ENCODE measurements at places on chromosomes 16 and 17.
A peak's percentile ranks its signal among the peaks of the same experiment; 100 is the strongest.

DNA sequence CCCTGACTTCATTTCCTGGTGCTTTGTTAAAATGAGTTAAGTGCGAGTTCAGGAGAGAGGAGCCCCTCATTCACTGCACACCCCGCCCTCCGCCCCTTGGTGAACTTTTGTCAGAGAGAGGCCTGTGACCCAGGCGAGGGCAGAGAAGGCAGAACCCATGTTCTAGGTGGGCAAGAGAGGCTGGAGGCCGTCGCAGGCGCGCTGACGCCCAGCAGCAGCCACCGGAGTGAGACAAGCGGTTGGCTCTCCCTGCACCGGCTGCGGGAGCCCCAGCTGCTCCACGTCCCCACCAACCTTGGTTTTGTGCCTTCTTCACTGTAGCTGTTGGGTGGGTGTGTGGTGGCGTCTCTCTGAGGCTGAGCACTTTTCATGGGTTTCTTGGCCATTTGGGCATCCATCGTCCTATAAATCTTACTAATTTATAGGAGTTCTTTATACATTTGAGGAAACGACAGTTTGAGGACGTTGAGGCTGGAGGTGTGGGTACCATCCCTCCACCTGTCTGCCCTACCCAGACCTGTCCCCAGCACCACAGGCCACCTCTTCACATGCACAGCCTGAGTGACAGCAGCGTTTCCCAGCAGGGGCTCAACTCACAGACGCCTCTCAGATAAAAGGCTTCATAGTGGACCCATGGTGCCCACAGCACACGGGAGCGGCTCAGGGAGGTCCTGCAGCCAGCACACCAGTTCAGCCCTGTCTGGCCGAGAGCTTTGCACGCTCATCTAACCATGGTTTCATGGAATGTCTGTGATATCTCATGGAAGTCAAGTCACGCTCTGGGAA, 45.2 kb upstream of the CBFA2T3 start:
- H3K4me1 ChIP-seq: peaks cover 25% of the 10 kb centered on the region
- no peak for DNase-seq
- no peak overlapping the region for H3K27ac ChIP-seq
- H3K36me3 ChIP-seq: peaks cover 9% of the 10 kb centered on the region
- no peaks in the 10 kb centered on the region for H3K27me3 ChIP-seq
- no peak overlapping the region for H3K4me3 ChIP-seq

DNA sequence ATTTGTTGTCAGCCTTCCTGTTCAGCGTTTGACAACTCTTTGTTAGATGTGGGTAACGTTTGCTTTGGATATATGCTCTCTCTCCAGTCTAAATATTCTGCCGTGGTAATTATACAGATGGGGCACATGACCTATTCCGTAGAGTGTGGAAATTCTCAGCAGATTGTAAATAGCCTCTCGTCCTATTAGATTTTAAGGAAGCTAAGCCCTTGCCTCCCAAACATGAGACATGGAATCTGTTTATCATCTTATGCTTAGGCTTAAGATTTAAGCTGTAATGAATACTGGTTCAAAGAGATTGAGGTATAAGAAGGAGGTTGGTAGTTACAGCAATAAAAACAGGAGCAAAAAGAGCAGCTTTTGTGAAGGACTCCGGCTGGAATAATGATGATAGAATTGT, 87.4 kb downstream of the RBFOX1 start:
- DNase-seq: no peak
- no peaks in the 10 kb centered on the region for H3K4me1 ChIP-seq
- H3K4me3 ChIP-seq: no peak overlapping the region
- H3K36me3 ChIP-seq: no peaks in the 10 kb centered on the region
- no peaks in the 10 kb centered on the region for H3K27me3 ChIP-seq

GRCh38 chr16:35868630-35869029, 2409.2 kb downstream of the TP53TG3F start:
- no peaks in the 10 kb centered on the region for H3K36me3 ChIP-seq
- DNase-seq: no peak
- no peaks in the 10 kb centered on the region for H3K27me3 ChIP-seq

DNA sequence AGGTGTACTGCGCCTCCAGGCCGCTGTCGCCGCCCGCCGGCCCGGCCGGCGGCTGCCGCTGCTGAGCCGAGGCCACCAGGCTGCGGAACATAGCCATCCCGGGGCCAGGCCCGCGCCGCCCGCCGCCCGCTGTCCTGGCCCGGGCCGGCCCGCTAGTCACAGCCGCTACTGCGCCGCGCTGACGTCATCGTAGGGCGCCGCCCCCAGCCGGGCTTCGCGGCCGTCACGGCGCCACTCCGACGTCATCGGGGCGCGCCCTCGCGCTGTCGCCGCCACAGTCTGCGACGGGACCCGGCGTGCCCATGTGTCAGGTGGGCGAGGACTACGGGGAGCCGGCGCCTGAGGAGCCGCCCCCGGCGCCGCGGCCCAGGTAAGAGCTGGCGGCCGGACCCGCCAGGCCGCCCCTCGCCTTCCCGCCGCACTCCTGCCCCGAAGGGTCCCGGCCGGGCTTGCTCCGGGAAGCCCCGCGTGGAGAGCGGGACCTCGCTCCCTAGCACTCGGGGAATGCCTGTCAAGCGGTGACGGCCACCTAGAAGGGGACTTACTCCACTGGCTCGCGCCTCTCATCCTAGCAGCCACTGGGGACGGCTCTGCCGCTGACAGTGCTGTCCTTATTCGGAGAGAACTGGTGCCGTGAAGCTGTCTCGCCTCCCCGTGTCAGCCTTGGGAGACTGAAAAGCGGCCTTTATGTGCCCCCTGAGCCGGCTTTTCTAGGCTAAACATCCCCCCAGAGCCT, at the start of the genes CTU2 and RNF166:
Gene CTU2 (plus strand): TSS at position 275 of the 736 bp plus-strand sequence. CDS start 28 bp downstream, at position 303.
Gene RNF166 (minus strand): TSS at position 180 of the 736 bp plus-strand sequence. CDS start 83 bp downstream, at position 97.
- peak; percentile 89 for DNase-seq
- H3K36me3 ChIP-seq: peaks cover 7% of the 10 kb centered on the region
- no peaks in the 10 kb centered on the region for H3K27me3 ChIP-seq
- peak within 1 kb of the TSS; percentile 87 for H3K4me3 ChIP-seq
- H3K4me1 ChIP-seq: peaks cover 41% of the 10 kb centered on the region

GRCh38 chr16:11108466-11108805, 147.6 kb downstream of the SOCS1 start:
- H3K36me3 ChIP-seq: peaks cover 65% of the 10 kb centered on the region
- H3K4me3 ChIP-seq: no peak overlapping the region
- no peaks in the 10 kb centered on the region for H3K27me3 ChIP-seq
- H3K4me1 ChIP-seq: peaks cover 74% of the 10 kb centered on the region

DNA sequence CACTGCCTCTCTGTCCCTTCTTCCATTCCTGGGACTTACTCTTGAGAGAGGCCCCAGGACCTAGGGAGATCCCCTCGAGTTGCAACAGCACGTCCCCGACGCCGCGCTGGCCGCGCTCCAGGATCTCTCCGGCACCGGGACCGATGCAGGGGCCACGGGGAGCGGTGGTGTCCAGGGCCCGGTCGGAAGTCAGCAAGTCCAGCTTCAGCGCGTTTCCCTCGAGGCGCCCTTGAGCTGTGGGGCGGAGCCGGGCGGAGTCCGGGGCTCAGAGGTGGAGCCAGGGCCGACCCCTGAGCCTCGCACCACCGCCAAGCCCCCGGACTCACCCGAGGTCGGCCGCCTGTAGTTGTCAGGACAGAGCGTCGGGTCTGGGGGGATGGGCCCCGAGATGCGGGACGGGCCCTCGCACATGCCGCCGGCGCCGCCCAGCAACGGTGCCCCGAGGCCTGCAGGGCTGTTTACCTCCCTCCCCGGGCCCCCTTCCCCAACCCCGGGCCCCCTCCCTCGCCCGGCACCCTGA, 458 bp downstream of the ENKD1 start:
- H3K27me3 ChIP-seq: no peaks in the 10 kb centered on the region
- DNase-seq: no peak
- no peaks in the 10 kb centered on the region for H3K36me3 ChIP-seq
- no peak overlapping the region for H3K27ac ChIP-seq
- H3K4me1 ChIP-seq: peaks cover 15% of the 10 kb centered on the region

- no peaks in the 10 kb centered on the region for H3K36me3 ChIP-seq
- H3K4me3 ChIP-seq: peak overlapping the region; percentile 46
- DNase-seq: peak; percentile 55
These were observed 3.4 kb downstream of the ZNF688 start for GRCh38 chr16:30567991-30568638.

GRCh38 chr17:7440113-7440833, 961 bp downstream of the FGF11 start:
- DNase-seq: peak; percentile 25
- peak overlapping the region; percentile 13 for H3K27ac ChIP-seq
- peak overlapping the region; percentile 81 for H3K4me3 ChIP-seq
- H3K4me1 ChIP-seq: peaks cover 33% of the 10 kb centered on the region
